Pulmonary artery endothelial cell (primary cell): ENCODE measurements at places on chromosomes 2 and 18.

DNA sequence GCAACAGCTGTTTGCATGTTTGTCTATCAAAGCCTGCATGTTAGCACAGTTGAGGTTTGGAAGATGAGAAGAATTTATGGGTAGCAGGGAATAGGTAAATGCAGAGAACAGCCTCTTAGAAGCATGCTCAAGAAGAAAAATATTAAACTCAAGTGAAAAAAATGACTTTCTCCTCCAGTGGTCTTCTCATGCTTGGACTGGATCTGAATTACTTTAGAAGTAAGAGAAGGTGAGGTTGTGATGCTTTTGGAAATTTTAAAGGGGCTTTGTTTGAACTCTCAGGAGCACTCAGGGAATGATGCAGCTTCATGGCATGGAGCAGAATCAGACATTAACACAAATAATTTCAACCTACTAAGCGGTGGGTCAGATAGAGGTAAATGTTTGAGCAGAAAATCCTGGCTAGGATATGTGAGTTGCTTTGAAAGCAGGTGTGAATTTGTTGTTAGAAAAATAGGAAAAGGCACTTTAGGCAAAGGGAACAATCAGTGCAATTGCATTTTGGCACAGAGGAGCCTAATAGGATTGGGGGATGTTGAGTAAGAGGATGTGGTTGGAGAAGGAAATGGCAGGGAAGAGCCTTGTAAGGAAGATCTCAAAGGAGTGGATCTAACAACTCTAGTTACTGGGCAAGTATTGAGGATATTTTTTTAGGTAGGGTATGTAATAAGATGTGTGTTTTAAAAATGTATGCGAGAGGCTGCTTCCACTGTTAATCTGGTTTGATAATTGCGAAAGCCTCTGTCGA is 76.3 kb downstream of the DDX1 start:
- DNase-seq = no peak

DNA sequence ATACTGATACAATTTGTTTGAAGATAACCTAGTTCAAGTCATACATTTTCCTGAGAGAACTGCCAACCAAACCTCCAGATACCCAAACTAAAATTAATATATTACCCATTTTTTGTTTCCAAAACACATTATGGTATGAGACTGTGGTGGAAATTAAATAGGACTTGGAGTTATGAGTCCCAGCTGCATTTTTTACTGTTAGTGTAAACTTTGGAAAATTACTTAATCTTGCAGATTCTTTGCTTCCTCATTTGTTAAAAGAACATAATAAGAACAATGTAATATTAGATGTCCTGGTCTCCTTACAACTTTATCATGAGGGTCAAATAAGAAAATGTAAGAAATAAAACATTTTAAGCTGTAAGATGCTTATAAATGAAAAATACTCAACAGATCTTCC is 98.2 kb upstream of the TRIB2 start:
- DNase-seq = no peak

DNA sequence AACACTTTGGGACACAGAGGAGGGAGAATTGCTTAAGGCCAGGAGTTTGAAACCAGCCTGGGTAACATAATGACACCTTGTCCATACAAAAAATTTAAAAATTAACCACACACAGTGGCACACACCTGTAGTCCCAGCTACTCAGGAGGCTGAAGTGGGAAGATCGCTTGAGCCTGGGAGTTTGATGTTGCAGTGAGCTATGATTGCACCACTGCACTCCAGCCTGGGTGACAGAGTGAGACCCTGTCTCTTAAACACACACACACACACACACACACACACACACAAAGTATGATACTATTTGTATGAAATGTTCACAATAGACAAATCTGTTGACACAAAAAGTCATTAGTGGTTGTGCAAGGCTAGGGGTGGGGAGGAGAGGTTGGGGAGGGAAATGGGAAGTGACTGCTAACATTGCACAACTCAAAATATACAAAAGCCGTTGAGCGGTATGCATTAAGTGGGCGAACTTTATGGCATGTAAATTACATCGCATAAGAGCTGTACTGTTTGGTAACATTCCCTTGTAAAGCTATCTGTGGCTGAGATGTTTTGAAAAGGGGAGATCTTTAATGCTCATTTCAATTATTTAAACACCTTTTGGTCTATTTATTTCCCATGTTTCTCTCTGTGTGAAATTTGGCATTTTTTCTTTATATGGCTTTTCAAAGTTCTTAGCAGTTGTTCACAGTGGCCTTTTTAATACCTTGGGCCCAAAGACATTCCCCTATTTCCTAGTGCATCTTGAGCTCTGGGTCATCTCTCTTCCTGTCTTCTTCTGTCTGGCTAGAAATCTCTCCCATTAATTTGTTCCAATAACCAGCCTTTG is 58.9 kb upstream of the ZNF516 start:
- DNase-seq = no peak

DNA sequence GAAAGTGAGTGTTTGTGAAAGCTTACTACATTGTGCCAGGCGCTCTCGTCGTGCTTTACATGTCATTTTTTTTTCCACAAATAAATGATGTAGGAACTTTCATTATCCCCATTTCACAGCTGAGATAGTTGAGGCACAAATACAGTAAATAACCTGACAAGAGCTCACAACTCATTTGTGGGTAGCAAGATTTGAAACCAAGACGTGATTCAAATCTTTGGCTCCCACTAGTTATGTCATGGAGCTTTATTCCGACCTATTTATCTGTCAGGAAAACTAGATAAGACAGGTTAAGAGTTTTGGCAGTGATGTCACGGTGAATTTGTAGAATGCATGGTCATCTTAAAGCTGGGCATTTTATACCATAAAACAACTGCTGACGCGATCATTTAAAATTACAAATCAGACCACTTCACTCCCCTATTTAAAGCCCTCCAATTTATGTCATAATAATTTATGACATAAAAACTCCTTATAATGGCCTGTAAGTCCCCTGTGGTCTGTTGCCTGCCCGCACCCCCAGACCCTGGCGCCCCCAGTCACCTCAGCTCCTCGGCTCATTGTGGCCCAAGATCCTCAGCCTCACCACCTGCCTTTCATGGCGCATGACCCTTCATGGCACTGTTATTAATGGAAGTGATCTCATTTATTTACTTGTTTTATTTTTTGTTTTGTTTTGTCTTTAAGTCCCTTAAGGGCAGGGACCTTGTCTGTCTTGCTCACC is 678 bp upstream of the ZNF24 start:
- no peak for DNase-seq

DNA sequence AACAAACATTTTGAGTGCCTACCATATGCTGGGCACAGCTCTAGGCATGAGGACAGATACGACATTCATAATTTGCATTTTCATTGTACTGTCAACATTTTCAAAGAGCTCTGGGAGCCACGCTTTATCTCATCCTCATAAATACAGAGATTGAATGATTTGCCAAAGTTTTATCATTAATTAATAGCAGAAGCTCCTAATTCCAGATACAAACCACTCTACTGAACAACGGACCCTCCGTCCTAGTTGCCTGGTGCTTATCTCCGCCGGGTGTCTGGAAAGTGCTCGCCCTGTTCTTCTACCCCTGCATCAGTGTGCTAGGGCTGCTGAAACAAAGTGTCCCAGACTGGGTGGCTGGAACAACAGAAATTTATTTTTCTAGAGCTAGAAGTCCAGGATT is 23.8 kb downstream of the SERTAD2 start:
- no peak for DNase-seq

DNA sequence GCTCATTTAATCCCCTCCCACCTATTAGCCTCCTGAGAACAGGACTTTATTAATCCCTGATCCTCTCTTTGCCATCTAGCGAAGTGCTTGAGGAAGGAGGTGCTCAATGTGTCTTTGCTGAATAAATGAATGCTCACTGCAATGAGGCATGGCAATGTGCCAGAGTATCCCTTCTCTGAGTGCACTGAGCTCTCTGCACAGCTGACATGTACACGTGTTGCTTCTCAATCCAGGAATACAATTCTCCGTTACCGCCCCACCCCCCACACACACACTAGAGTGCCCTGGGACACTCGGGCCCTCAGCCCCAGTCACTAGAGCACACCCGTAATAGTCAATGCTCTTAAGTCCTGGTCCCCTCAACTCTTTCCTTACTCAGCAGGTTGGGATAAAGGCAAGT is 41.4 kb downstream of the FAM178B start:
- DNase-seq = no peak

- no peak for DNase-seq
Observed at GRCh38 chr2:147628971-147629421, 215.8 kb upstream of the ACVR2A start.

DNA sequence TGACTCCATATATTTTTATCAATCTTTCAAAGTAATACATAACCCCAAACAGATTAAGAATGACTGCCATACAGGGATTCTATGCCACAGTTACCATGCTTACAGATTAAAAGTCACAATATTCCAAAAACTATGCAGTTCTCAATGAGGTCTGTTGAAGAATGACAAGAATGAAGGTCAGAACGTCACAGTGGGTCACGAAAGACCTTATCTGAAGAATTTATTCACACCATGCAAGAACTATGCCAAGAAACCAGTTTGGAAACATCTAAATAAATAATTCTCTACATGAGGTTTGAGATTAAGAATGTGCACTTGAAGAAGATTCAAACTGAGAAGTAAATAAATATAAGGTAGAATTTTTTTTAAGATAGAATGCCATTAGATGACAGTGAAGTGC is 253.3 kb downstream of the EXOC6B start:
- DNase-seq = no peak

- no peak for DNase-seq
Observed at GRCh38 chr2:127069003-127069402, 38.0 kb downstream of the BIN1 start.

DNA sequence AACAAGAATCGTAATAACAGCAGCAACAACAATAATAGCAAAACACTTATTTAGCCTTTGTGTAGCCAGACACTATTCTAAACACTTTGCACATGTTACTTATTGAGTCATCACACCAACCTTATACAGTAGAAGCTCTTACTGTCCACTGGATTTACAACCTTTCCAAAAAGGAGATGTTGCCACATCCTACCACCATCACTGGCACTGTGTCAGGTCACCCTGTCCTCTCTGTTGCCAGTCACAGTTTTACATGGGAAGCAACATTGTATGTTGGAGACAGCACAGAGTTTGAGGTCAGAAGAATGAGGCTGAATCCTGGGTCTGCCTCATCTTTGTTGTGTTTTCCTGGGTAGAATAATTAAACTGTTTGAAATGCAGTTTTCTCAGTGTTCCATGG is 201.4 kb upstream of the EPAS1 start:
- no peak for DNase-seq

DNA sequence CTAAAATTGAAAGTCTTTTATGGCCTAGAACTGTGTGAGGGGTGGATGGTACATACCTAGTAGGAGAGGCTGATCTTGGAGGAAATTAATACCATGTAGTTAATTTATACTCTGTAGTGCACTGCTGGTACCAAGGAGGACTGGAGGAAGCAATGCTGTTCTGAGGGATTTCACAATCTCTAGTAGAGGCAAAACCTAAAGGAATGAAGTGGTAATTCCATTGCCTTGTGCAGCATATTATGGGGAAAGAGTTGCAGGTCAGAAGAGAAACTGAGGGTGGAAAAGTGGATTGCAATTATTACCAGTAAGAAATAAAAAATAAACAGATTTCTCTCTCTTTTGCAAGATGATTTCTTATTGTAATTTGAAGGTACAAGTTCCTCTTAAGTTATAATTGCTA is 2.2 kb downstream of the ABI2 start:
- no peak for DNase-seq

- DNase-seq = no peak
Observed at GRCh38 chr2:20524412-20525040, 77.7 kb downstream of the RHOB start.

GRCh38 chr2:186572705-186573104 is 17.2 kb upstream of the ITGAV start:
- no peak for DNase-seq

DNA sequence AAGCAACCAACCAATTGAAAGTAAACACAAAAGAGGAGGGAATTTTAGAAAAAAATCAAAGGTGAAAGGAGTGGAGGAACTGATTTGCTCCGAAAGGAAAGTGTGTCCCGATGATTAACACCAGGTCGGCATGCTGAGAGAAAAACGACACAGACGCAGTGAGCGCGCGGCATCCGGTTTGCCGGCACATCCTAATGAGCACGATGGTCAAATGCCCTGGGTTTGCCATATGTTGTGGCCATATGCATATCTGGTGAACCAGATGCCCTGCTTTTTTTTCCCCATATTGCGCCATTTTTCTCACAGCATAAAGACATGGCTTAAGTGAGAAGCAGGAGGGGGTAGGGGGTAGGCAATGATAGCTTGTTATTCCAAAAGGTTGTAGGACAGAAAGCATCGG is 626.7 kb downstream of the BCL11A start:
- DNase-seq = no peak

DNA sequence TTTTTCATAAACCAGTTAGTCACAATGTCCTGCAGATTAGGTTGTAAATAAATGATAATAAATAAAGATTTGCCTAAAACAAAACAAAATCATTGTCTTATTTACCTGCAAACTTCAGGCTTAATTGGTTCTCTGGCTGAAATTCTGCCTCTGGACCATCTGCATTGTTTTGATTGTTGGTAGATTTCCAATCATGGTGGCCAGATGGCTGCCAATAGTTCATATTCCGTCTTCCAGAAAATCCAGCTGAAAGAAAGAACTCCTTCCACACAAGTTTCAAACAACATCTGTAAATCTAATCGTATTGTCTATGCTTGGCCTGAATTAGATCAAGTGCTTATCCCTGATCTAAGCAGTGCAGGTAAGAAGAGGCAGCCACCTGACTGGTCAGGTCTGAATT is 771.1 kb upstream of the ZEB2 start:
- no peak for DNase-seq

DNA sequence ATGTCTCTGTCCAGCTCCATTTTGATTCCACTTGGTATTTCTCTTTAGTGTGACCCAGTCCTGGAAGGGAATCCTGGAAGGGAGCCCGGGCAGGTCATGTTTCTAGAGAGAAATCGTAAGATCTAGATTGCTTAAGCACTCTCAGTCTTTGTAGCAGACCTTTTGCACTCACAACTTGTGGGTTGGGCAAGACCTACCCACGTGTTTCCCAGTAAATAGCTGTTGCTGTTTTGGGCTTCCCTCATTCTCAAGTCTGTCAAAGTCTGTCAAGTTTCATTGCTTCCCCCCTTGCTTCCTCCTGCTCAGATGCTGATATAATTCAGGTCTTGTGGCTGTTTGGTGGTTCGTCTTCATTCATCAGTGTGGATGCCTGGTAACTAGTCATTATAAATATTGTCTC is 17.4 kb upstream of the NEMP2 start:
- DNase-seq = no peak

- no peak for DNase-seq
Observed at GRCh38 chr2:151904807-151905206, 76.6 kb upstream of the ARL5A start.

- no peak for DNase-seq
Observed at GRCh38 chr18:8601277-8602032, 7.8 kb upstream of the RAB12 start.
